ENCODE measurements at places on chromosomes 5 and 9.

DNA sequence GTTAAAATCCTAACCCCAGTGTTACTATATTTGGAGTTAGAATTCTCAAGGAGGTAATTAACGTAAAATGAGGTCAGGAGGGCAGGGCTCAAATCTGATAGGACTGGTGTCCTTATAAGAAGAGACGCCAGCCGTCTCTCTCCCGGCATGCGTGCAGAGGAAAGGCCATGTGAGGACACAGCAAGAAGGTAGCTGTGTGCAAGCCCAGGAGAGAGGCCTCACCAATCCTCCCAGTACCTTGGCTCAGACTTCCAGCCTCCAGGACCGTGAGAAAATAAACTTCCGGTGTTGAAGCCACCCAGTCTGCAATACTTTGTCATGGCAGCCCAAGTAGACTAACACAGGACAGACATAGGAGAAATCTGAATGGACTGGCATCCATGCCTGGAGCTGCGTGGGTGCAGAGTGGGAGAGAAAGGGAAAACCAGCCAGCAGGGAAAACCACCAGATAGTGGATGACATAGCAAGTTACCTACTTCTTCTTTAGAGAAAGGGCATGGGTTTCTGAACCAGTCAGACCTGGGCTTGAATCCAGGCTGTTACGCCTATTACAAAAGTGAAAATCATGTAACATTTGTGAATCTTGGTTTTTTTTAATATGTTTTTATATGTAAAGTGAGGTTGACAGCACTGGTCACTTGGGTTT lies 89.2 kb downstream of the FSTL4 start:
- DNase-seq: no peak

DNA sequence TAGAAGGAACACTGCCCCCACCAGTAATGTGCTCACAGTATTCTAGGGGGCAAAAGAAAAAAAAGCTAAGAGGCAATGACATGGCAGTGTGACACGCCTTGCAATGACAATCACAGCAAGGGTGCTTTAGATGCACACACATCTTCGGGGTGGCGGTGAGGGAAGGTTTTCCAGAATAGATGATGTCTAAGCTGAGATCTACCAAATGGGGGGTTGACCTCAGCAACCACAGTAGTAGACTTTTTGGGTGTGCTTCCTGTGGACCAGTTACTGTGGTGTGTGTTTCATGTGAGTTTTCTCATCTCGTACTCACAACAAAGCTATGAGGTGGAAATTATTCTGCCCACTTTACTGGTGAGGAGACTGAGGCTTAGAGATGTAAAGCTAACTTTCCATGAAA lies 10.2 kb upstream of the IL12B start:
- DNase-seq: no peak

DNA sequence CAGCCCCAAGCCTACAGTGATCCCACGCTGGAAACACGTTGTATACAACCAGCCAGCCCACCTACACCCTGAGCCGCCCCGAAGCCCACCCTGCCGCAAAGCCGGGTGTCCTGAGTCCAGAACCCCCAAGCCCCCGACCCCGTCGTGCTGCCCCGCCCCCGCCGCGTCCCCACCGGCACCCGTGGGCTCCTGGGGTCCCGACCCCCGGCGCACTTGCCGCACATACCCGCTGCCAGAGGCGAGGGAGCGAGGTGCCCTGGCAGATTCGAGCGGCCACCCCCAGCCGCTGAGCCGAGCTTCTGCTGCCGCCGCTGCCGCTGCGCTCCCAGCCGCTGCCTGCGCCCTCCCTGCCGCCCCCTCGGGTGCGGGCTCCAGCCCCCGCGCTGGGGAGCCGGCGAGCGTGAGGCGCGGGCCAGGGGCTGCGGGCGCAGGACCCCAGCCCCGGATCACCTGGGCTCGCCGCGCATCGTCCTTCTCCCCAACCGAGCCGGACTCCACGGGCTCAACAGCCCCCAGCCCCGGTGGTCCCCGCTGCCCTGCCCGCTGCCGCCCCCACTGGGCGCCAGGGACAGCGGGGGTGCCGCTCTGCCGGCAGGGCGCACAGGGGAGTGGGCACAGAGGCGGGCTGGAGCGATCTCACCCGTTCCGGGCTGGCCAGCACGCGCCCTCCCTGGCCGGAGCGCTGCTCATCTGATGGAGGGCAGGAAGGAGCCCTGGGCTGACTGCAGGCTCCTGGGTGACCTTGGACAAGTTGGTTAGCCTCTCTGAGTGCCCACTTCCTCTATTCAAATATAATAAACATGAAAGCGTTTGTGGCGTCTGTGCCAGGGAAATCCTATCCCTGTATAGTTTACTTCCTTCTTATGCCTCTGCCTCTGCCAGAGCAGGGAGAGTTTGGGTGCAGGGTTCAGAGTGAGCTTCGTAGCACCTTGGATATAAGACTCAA lies at the start of gene HTR4:
Gene HTR4, minus strand, starts transcription at position 692 of the 946 bp plus-strand sequence. CDS start 17,513 bp downstream, outside the sequence.
- DNase-seq: no peak

DNA sequence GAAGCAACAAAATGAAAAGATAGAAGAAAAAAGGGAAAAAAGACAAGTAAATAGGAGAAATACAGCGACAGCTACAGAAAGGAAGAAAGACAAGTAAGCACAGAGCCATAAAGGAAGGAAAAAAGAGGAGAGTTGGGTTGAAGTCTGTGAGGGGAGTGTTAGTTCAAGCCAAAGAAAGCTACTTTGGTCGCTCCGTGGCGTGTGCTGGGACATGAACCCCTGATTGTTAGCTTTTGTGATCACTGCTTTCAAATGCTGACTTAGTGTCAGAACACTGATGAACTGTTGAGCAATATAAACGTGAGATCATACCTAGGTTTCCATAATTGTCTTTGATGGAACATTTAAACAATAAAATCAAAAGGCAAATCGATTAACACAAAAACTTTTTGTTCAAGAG lies 370.1 kb downstream of the TMEM161B start:
- DNase-seq: no peak

DNA sequence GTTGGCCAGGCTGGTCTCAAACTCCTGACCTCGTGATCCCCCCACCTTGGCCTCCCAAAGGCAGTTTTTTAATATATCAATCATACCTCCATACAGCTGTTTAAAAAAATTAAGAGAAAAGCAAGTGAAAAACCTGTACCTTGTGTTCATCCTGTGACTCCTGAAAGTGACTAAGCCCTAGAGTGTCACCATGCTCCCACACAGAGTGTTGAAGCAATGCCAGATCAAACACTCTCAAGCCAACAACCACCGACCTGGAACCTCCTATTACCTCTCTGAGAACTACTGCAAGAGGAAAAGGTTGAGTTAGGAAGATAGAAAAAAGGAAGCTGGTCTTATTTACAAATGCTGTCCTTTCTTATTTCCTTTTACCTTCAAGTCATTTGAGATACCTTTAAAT lies 123.5 kb downstream of the RASEF start:
- no peak for DNase-seq

- no peak for DNase-seq
Observed at GRCh38 chr5:112738191-112738560, 491 bp downstream of the APC start.

- DNase-seq: no peak
Observed at GRCh38 chr9:8917956-8918739, 1118.6 kb upstream of the DMAC1 start.

- DNase-seq: no peak
Observed at GRCh38 chr5:171850324-171850947, 64.8 kb downstream of the SMIM23 start.

DNA sequence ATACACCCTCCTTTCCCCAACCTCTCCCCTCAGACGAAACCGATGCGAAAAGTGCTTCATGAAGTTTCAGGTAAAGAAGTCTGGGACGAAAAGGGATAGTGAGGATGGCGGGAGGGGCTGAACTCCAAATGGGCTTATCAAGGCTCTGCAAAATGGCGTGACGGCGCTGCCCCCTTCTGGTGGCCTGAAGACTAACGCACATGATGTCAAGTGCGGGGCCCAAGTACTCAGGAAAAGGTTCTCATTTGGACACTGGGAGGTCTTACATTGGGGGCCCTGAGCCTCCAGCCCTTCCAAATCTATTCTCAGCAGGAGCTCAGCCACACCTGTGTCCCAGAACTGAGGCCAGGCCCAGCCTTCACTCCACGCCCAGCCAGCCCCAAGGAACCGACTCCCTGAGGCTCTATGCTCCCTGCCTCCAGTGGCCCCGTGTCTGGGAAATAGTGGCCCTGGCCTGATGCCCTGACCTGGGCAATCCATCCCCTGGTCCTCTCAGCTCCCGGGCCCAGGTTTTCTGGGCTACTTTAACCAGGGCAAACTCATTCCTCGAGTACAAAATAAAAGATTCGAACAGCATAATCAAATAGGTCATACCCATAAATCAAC lies 119.9 kb downstream of the KCNIP1 start:
- DNase-seq: no peak

- no peak for DNase-seq
Observed at GRCh38 chr9:36623280-36623679, 50.6 kb downstream of the MELK start.

Data from activated CD4-positive, CD25-positive, alpha-beta regulatory T cell (primary cell).